Mucosa of gallbladder (tissue), 1 donor: ENCODE measurements at places on chromosomes 11 and 22. TPM values are rescaled to one million over a fixed set of nuclear protein-coding genes. Genes with fewer than 3 reads are reported as not detected.

DNA sequence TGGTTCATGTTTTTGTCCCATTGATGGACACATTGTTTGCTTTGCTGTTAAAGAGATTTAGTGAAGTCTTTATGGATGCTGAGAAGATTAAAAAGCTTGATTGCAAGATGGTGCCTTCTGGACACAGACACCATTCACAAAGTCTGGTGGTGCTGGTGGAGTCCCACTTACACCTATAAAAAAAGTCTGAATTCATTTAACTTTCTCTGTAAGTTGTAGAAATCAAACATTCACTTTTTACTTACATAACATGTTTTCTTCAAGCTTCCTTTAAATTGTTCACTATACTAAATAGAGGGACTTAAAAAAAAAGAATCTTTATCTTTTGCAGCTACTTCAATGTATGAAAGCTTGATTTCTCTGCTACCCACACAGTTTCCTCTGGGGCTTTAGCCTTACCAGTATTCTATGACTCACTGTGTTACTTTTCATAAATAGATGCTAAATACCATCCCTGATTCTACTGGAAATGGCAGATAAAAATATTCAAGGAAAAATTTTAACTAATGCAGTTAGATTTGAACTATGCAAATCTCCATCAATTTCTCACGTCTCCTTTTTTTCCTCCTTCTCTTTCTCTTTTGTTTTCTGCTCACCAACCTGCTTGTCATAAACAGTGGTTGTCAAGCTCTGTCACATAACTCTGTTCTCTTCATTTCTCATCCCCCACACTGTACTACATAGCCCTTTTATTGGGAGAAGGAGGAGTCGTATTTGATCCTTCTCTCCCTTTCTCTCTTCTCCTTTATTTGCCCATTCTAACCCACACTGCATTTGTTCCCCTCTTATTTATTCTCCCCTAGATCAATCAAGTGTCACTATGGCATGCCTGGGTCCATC is 89.7 kb downstream of the FAM76B start:
- DNase-seq, result no peak

GRCh38 chr11:19472679-19473078 is 231.9 kb upstream of the E2F8 start:
- no peak for DNase-seq

GRCh38 chr11:17296852-17297559 is 20.5 kb downstream of the NUCB2 start:
- DNase-seq, result no peak

- DNase-seq, result peak; percentile 69
These were observed 1.4 kb downstream of the CCDC73 start for GRCh38 chr11:32792948-32793475.

DNA sequence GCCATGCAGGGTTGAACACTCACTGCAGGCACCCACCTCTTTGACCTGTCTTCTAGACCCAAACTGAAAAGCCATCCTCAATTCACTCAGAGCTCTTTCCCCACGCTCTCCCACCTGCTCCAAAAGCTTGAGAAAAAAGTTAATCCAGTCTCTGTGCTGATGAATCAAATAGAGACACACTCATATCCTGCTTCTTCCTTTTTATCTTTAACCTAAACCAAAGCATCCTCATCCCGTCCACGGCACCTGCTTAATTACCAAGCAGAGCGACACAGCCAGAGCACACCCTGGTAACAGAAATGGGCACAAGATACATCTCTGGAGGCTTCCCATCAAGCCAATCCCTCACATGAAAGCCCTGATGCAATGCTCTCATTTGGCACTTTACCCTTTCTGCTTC is 102.6 kb downstream of the PLEKHA7 start:
- no peak for DNase-seq

GRCh38 chr22:29380032-29380781 is 8.2 kb downstream of the AP1B1 start:
- no peak for DNase-seq

GRCh38 chr22:19055801-19056200 is 66.4 kb downstream of the DGCR2 start:
- DNase-seq, result no peak

DNA sequence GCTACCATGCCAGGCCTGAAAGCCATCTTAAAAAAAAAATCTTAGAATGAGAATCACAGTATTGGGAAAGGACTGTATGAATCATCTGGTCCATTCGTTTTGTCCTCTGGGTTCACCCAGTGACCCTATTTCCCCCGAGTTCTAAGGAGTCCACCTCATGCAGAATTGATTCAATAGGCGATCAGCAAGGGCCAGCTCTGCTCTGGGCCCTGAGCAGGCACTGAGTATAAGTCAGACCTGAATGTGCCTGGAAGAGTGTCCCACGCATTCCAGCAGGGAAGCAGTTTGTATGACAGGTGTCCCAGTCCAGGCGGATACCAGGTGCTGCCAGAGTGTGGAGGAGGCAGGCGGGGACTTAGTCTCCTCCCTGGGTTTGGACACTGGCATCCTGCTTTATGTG is 883 bp upstream of the HMOX1 start:
- no peak for DNase-seq

- no peak for DNase-seq
These were observed 108.2 kb downstream of the PAX6 start for GRCh38 chr11:31702966-31703365.

Gene VSIG10L2
- not detected for total RNA-seq

Gene LMNTD2
- 7.5 TPM for total RNA-seq

DNA sequence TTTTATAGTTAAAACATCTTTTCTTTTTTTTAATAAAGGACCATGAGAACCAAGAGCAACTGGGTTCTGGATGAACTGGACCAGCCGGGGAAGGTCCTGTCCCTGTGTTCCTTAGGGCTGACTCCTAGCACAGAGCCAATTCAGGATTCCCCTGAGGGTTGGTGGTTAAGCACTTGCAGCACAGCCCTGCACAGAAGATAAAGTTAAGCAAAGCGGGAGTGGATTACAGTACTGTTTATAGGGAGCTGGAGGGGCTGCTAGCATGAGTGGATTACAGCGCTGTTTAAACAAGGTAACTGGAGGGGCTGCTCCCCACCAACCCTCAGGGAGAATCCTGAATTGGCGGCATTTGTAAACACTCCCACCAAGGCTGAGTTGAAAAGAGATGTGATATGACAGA is 90.6 kb downstream of the CELSR1 start:
- DNase-seq, result no peak

- no peak for DNase-seq
These were observed 15.0 kb downstream of the LRRC32 start for GRCh38 chr11:76655501-76656049.

Gene HBG1
- 3.3 TPM for total RNA-seq

DNA sequence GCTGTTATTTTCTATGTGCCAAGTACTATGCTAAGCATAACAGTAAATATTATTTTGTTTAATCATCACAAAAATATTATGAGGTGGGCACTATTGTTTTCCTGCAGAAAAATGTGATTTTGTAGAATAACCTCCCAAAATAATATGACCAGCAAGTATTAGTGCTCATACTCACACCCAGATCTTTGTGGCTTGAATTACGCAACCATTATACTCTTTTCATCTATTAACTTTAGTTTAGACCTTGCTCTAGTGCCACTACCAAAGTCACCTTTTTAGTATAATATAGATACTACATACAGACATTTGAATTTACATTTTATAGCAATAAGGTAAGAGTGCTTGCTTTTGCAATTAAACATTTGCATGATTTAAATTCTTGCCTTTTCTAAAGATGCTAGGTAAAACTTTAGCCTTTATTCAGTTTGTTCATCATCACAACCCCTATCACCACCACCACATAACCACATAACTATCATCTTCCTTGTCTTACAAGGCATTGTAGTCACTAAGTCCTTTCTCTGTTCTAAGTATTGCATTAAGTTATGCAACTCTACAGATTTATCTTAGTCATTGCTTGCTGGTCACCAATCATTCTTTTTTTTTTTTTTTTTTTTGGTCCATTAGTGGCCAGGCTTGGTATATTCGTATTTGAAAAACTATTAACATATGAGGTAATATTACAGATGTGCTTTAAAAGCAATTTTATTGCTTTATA is 68.4 kb downstream of the GAS2 start:
- no peak for DNase-seq

- DNase-seq, result peak; percentile 75
These were observed 11.7 kb upstream of the ARFGAP3 start for GRCh38 chr22:42868751-42869251.

- DNase-seq, result no peak
These were observed 8.0 kb upstream of the NUP160 start for GRCh38 chr11:47856186-47856585.

GRCh38 chr11:121417055-121417551 is 35.0 kb upstream of the SORL1 start:
- peak; percentile 86 for DNase-seq

DNA sequence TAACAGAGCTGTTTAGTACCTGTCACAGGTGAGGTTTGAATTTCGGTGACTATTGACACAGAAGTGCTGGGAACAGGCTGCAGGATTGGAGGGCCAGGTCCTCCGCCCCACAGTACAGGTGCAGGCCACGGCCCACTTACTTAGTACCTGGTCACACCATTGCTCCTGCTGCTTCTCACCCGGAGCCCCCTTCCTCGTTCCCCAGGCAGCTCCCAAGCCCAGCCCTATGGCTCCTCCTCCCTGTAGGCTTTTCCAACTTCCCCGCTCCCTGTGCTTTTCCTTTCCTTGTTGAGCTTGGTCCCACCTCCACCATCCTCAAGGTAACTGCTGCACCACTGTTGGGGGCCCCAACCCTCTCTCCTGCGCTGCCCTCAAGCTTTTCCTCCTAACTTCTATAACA is 27.9 kb upstream of the ANO1 start:
- no peak for DNase-seq

GRCh38 chr11:45662665-45663485 is 2.5 kb downstream of the CHST1 start:
- DNase-seq, result no peak

Gene CD3G
- total RNA-seq, result 3.0 TPM

Gene OR6A2
- 0.06 TPM for total RNA-seq

Gene C11orf21
- total RNA-seq, result 1.6 TPM

DNA sequence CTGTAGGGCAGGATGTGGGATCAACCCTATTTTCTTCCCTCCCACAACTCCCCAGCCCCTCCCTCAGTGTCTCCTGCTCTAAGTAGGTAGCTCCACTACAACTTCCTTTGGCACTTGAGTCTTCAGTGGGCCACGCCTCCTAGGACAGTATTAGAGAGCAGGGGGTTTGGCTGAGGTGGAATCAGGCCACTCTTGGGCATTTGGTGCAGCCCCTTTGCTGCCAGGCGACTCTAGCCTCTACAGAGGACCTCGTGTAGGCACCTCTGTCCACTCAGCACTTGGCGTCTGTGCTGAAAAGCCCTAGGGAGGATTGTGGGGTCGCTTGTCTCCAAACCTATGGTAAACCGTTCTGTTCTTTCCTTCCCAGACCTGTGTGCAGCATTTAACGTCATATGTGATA is 2.7 kb downstream of the FADD start:
- no peak for DNase-seq

DNA sequence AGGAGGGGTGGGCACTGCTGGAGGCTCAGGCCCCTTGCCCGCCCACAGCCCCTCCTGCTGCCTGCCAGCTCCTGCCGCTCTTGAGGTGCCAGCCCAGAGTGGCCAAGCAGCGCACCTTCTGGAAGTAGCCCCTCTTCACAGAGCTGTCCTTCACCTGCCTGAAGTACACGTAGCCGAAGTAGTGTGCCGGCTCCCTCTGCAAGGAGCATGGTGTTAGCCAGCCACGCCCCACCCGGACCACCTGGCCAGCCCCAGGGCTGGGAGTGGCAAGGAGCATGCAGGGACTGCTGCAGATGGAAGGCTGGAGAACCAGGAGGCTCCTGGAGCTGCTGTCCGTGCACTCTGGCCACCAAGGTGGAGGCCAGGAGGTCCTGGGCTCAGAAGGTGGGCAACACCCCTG is 9.6 kb downstream of the DENND6B start:
- no peak for DNase-seq

- peak; percentile 77 for DNase-seq
These were observed 63.9 kb downstream of the MYO7A start for GRCh38 chr11:77191823-77192495.

DNA sequence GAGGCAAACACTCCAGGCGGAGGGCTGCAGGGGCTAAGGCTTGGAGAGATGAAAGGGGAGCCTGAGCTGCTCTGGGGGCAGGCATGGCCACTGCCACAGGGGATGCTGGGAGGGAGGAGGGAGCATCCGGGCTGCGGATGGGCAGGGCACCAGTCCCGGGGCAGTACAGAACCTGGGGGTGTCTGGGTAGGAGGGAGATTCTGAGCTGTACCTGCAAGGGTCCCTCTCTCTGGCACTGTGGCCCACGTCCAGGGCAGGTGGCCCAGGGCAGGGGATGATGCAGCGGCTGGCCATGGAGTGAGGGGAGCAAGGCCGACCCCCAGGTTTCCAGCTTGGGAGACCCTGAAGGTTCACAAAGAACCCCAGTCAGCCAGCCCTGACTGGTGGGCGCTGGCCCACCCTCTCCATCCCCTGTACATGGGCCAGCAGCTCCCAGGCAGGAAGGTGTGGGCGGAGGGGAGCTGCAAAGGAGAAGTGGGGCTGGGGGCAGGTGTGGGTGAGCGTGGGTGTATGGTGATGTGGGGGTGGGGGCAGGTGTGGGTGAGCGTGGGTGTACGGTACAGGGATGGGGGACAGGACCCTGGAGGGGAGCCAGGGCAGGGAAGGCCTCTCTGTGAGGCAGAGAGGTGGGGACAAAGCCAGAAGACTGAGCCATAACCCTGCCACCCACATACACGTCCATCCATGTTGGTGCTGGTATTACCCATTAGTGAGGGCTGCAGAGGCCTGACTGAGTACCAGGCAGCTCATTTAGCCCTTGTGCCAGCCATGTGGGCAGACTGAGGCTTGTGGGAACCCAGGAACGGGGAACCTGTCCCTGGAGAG is 2.2 kb upstream of the TNFRSF13C start:
- DNase-seq, result no peak

DNA sequence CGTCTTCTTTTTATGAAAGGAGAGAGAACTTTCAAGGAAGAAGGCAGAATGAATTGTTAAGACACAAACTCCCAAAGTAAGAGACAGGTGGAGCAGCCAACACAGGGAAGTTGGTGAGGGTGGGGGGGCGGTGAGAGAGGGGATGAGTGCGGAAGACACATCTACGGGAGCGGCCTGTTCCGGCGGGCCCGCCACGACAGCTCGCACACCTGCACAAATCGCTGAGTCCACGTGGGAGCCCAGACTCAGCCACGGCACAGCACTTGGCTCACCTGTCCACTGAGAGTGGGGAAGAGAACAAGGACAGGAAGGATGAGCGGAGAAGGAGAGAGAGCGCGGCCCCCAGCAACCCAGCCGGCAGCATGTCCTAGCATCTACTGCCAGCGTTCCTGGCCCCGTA is 331.1 kb downstream of the CADM1 start:
- no peak for DNase-seq

GRCh38 chr11:127625402-127625801 is 624.8 kb upstream of the KIRREL3 start:
- DNase-seq, result no peak

GRCh38 chr11:57638005-57638781 is 11.5 kb downstream of the YPEL4 start:
- DNase-seq, result peak; percentile 52

GRCh38 chr11:44453871-44454270 is 111.6 kb upstream of the CD82 start:
- DNase-seq, result no peak

- no peak for DNase-seq
These were observed 125.1 kb upstream of the FGF3 start for GRCh38 chr11:69944146-69944795.

GRCh38 chr22:38012604-38013072 is 28.3 kb upstream of the SOX10 start:
- DNase-seq, result no peak
